ENCODE measurements at places on chromosomes 13 and 19. TPM values are rescaled to one million over a fixed set of nuclear protein-coding genes. Genes with fewer than 3 reads are reported as not detected.

The CYP2A7 gene
- not detected for total RNA-seq

DNA sequence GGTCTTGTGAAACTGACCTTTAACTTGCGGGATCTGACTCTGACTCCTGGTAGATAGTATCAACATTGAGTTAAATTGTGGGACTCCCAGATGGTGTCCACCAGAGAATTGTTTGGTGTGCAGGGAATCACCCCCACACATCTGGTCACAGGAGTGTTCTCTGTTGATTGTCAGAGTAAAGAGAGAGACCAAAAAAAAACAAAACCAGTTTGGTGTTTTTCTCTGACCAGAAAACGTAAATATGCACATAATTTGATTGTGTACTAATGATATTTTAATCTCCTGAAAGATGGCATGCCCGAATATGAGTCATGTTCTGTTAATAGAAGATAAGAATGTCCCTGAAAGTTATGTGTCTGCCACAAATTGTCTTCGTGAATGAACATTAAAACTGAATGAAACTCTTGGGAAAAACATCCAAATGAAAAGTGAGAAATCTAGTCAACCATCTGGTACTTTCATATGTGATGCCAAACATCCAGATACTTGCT, 118.5 kb upstream of the GPC6 start:
- no peak for DNase-seq

- no peak for DNase-seq
Measured at GRCh38 chr13:19152403-19152802, 29.2 kb downstream of the TUBA3C start.

The ZNF415 gene
- 5.8 TPM for total RNA-seq

The ZNF813 gene
- total RNA-seq, result 10.7 TPM

The STXBP2 gene
- 147 TPM for total RNA-seq

DNA sequence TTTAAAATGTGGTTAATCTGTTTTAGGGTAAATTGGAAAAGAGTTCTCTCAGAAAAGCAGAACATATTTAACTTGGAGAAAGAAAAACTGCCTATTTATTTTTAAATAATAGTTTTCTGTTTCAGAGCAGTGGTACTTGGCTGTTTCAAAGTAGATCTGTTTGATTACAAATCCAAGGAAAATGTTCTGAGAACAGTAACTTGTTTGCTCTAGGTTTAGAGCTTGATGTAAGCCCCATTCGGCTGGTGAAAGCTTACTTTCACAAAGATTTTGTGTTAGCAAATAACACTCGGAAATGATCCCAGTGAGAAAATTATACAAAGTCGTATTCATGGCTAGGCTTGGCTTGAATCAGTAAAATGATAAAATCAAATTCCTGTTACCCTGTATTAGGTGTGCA, 395.8 kb upstream of the GPC6 start:
- no peak for DNase-seq

- no peak for DNase-seq
Measured at GRCh38 chr19:4009990-4010807, 2.7 kb downstream of the PIAS4 start.

DNA sequence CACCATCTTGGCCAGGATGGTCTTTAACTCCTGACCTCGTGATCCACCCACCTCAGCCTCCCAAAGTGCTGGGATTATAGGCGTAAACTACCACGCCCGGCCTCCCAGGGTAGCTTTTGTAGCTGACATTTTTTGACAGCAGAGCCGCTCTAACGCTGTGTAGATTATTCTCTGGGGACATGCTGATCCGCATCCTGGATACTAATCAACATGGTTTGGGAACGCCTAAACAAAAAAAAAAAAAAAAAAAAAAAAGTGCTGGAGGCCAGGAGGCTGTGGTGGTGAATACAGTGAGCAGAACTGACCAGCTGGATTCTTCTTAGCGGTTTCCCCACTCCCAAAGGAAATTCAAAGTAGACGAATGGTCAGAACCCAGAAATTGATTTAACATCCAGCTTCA, 5.1 kb downstream of the LONP1 start:
- DNase-seq, result no peak

The LILRA1 gene
- 0.15 TPM for total RNA-seq

DNA sequence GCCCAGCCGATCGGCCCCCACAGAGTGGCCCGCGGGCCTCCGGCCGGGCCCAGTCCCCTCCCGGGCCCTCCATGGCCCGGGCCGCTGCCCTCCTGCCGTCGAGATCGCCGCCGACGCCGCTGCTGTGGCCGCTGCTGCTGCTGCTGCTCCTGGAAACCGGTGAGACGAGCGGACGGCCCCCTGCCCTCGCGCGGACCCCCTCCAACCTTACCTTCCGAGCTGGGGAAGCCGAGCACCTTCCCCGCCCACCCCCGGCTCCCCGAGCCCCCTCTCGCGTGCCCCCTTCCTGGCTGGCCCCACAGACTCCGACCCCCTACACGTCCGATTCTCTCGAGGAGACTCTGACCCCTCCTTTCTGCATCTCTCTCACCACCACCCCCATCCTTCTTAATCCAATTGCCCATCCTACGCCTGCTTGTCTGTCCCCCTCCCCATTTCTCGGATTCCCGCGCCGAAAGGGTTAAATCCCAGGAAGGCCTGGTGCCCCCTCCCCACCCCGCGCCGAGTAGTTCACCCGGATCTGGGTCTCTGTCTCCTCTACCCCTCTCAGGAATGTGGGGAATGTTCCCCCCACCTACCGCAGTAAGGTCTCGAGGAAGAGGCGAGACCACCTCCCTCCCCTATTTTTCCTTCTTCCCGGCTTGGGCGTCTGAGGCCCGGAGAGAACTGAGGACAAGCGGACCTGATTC, 502 bp downstream of the NECTIN2 start:
- no peak for DNase-seq

GRCh38 chr13:72145383-72145782, 278.4 kb upstream of the DACH1 start:
- DNase-seq, result no peak

Data from activated B cell treated with CpG ODN at 0.5 μM for 24 hours (primary cell).